ENCODE measurements at places on chromosomes 4 and X. TPM values are rescaled to one million over a fixed set of nuclear protein-coding genes. Genes with fewer than 3 reads are reported as not detected.

The RHOH gene
- 148 TPM for total RNA-seq

The TRO gene
- 4.2 TPM for total RNA-seq

The CFAP47 gene
- total RNA-seq = not detected

The TENM3 gene
- total RNA-seq = not detected

The C1QTNF7 gene
- not detected for total RNA-seq

The P2RY4 gene
- not detected for total RNA-seq

The CXorf38 gene
- total RNA-seq = 16.5 TPM

The USP17L18 gene
- not detected for total RNA-seq

The MGST2 gene
- total RNA-seq = 2.6 TPM

The SPON2 gene
- 3.1 TPM for total RNA-seq

The TXLNG gene
- 23.3 TPM for total RNA-seq

GRCh38 chr4:116628598-116628997 lies 456.8 kb downstream of the TRAM1L1 start:
- no peak for DNase-seq

DNA sequence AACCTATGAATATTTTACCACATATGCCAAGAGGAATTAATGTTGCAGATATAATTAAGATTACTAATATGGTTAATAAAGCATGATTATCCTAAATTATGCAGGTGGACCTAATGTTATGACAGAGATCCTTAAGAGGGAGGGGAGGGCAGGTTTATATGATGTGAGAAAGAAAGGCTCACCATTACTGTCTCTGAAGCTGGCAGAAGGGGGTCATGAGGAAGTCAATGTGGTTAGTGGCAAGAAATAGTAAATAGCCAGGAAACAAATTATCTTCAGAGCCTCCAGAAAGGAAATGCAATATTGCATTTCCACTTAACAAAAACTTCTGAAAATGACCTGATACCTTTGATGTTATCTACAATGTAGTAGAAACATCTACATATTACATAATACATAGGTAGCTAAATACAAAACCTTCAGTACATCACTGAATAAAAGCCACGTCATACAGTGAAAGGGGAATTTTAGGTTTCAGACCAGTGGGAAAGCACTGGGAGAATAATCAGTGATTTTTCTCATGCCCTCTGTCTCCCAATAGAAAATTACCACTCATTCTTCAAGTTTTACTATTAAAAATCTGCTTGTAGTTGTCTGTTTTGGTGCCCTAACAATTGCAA lies 609.2 kb downstream of the SPOCK3 start:
- DNase-seq = no peak

DNA sequence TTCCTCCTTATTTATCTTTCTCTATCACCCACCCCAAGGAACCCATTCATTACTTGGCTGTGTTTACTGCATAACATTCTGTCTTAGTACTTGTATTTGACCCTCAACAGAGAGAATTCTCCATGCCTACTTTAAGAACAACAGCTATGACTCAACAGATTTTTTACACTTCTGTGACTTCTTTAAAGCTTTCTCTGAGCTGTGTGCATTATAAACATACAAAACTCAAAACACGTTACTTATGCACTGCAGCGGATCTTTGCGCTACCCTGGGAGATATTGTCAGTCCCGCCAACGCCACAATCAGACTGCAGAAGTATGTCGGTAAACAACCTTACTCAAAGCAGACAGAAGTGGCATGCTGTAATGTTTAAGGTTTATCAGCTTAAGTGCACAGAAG lies 35.1 kb downstream of the PRKX start:
- no peak for DNase-seq

- DNase-seq = peak; percentile 87
These were observed 230.2 kb upstream of the STK26 start for GRCh38 chrX:131792789-131793462.

DNA sequence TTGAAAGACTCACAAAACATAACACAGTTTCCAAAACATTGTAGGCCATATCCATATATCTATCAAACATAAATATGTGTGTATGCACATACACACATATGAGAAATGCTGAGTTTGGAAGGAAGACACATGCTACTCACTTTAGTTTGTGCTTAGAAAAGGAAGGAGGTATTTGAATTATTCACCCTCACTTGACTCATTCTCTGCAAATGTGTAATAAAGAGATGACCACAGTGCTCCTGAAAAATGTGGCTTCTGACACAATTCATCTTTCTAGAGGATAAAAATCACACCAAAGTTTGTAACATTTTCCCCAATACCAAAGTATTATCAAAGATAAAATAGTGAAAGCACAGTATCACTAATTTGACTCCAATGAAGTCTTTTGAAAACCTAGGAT lies 950.1 kb downstream of the FAT4 start:
- no peak for DNase-seq

GRCh38 chr4:53748328-53748772 lies 157.1 kb upstream of the LNX1 start:
- no peak for DNase-seq

- no peak for DNase-seq
These were observed 51.7 kb downstream of the RPGR start for GRCh38 chrX:38275615-38276014.

GRCh38 chr4:174714393-174715211 lies 114.4 kb downstream of the GLRA3 start:
- DNase-seq = no peak

- no peak for DNase-seq
These were observed 460.4 kb upstream of the DIAPH2 start for GRCh38 chrX:96224279-96224678.

DNA sequence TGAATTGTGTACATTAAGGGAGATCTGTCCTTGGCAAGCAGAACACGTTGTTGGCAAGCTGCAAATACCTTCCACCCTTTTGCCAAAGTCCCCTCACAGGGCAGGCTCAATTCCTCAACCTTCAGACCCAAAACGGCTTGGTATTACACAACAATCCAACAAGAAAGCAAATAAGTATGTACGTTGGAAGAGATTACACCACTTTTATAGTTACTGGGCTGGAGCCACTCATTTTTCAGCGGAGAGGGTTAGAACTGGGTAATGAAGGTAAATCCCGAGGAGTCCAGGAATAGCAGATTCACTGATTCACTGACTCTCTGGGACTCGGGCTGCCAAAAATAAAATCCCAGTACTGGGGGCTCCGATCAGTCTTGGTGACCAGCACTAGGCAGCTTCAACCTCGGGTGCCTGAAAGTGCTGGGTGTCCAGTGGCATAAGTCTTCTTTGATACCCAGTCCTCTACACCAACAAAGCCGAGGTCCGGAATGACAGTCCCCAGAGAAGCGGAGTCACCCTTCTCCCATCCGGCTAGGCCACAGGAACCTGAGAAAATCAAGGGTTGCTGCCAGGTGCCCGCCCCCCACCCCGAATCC lies 587 bp downstream of the TIMM8A start:
- no peak for DNase-seq

GRCh38 chrX:439241-439640 lies 52.5 kb upstream of the PPP2R3B start:
- DNase-seq = no peak

DNA sequence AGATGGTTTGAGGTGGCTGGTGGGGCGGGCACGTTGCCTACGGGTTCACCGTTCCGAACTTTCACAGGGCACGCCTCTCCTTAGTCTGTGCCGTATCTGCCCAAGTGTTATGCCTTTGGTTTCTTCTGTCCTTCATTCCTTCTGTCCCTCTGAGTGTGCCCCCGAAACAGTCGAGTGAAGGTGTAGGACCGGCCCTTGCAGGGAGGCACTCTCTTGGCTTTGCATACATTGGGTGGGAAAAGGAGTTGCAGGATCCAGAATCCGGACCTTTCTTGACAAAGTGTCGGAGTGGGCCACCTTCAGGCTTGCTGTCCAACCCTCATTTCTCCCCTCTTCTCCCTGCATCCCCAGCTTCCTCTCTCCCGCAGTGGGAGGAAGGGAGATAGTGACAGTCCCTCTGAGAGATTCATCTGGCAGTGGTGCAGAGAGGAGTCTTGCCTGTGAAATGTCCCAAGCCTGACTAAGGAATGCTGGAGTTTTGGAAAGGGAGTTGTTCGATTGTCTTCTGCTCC lies 569 bp downstream of the ARFIP1 start:
- no peak for DNase-seq

- DNase-seq = no peak
These were observed 277.3 kb upstream of the HAND2 start for GRCh38 chr4:173807347-173807746.

- DNase-seq = no peak
These were observed 166.1 kb downstream of the LRBA start for GRCh38 chr4:150849016-150849415.

DNA sequence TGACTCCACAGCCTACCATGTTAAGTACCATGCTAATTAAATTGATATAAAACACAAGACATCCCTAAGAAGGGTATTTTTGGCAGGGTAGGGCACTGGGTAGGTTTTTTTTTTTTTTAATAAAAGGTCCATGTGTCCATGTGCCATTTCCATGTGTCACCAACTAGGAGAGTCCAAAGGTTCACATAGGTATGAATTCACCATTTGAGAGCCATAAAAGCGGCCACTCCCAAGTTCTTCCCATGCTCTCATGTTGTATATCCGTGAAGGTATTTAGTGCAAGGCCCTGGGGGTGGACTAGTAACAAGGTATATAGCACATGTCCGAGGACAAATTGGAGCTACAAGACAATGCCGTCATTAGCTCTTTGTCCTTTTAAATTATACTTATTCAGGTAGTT lies 107.3 kb downstream of the PDE5A start:
- no peak for DNase-seq

DNA sequence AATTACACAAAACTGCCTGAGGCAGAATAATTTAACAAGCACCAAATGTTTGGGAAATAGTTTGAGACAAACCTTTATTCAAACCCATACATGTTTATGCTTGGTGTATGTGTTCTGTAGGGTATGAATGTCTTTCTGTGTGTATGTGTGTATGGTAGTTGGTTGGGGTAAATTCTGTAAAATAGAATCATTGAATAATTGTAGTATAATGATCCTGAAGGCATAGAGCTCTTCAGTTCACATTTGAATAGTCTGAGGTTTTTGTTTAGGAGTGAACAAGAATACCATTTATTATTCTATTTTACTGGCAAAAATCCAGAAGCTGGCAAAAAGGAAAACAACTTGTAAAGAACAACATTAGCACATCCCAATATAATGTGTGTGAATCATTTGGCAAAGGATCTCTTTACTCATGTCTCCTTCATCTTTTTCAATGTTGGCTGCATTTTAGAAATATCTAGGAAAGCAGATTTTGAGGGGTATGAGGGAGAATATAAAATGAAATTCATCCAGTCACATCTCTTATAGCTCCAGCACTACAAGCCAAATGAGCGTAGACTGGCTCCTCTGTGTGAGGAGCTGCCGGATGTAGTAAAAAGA lies 360.0 kb downstream of the CHIC1 start:
- no peak for DNase-seq

DNA sequence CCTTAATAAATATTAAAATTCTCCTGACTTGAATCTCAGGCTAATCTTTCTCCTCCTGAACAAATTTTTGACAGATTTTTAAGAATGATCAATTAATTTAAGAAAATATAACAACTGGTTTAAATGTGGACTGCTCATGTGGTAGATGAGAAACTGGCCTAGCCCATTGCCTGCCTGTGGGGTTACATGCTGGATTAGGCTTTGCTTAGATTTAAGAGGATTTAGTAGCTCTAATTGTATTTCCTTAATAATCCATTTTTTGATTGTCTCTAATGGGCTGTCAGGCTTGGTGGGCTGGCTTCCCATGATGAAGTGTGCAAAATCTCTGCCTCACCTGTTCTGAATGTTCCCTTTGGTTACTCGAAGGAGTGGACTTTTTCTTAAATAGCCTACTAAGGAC lies 27.8 kb upstream of the LIMCH1 start:
- DNase-seq = no peak

- no peak for DNase-seq
These were observed 53.8 kb upstream of the TXK start for GRCh38 chr4:48187813-48188212.

GRCh38 chr4:127832585-127832984 lies 48.1 kb upstream of the PLK4 start:
- no peak for DNase-seq

- DNase-seq = no peak
These were observed 7.1 kb downstream of the OFD1 start for GRCh38 chrX:13741695-13742094.

DNA sequence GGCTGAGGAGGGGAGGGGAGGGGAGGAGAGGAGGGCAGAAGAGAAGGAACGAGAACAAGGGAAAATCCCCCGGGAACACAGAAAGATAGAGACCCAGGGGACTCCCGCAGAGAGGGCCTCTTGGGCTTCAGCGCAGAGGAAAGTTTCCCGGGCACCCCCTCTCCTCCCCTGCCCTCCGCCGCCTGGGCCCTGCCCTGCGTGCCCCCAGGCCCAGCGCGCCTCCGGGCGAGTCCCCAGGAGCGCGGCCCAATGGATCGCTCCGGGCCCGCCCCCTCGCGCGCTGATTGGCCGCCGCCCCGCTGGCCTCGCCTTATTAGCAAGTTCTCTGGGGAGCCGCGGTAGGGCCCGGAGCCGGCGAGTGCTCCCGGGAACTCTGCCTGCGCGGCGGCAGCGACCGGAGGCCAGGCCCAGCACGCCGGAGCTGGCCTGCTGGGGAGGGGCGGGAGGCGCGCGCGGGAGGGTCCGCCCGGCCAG lies at the start of gene MSX1:
TSS of gene MSX1 (plus strand) at position 341 of the 474 bp plus-strand sequence. CDS start 235 bp downstream, outside the sequence.
- no peak for DNase-seq

DNA sequence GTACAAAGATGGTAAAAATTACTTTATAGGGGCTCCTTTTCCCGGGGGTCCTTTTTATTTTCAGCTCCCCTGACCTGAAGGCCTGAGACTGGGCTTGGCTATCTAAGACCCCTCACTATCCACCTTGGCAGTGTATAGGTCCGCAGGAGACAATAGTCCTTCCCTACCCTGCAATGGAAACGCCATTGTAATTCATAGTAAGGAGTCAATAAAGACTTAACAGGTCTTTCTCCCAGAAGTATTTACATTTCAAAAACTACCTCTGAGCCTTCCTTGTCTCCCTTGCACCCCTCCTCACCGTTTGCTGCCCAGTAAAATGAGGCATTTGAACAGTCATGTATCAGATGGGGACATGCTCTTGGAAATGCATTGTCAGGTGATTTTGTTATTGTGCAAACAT lies 401.2 kb upstream of the CNKSR2 start:
- DNase-seq = no peak

DNA sequence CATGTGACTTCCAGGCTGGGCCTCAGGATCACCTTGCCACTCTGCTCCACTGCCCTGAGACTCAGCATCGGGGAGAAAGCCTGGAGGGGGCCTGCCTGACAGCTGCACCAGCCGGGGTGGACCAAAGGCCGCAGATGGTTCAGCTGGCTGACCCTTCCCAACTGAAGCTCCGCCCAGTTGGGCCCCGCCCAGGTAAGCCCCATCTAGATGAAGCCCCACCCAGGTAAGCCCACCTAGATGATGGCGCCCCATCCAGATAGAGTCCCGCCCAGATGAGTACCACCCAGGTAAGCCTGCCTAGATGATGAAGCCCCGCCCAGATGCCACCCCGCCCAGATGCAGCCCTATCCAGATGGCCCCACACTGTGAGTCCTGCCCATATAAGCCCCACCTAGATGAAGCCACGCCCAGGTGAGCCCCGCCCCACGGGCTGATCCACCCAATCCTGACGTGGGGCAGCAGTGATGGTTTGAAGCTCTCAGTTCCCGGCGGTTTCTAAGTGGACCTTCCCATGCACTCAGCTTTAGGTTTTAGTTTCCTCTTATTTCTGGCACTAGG lies 10.0 kb downstream of the ZFYVE28 start:
- DNase-seq = no peak

GRCh38 chr4:20026456-20026855 lies 225.2 kb upstream of the SLIT2 start:
- DNase-seq = no peak

GRCh38 chr4:70722199-70722791 lies 531 bp downstream of the RUFY3 start:
- peak; percentile 38 for DNase-seq

- no peak for DNase-seq
These were observed 64.2 kb downstream of the PPP2R2C start for GRCh38 chr4:6408263-6408662.

Data from CD8-positive, alpha-beta memory T cell (primary cell).